ENCODE measurements at places on chromosomes 3 and 15.
A peak's percentile ranks its signal among the peaks of the same experiment; 100 is the strongest.

- no peak for DNase-seq
Measured at GRCh38 chr3:129867506-129868124, 25.9 kb downstream of the TMCC1 start.

DNA sequence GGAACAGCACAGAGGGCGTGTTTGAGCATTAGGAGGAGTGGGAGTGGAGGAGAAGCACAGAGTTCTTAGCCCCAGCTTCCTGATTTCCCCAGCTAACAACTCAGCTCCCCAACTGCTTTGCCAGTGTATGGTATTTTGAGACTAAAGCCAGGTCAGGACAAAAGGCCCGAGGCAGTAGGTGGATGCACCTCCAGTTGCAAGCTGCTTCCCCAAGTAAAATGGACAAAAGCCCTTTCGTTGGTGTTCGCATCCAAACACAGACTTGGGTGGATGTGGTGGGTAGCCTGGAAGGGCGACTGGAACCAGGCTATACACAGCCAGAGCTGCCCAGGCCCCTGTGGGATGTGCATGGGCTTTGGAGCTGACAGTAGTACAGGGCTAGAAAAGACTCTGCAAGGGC lies 12.3 kb upstream of the EHD4 start:
- no peak for DNase-seq

DNA sequence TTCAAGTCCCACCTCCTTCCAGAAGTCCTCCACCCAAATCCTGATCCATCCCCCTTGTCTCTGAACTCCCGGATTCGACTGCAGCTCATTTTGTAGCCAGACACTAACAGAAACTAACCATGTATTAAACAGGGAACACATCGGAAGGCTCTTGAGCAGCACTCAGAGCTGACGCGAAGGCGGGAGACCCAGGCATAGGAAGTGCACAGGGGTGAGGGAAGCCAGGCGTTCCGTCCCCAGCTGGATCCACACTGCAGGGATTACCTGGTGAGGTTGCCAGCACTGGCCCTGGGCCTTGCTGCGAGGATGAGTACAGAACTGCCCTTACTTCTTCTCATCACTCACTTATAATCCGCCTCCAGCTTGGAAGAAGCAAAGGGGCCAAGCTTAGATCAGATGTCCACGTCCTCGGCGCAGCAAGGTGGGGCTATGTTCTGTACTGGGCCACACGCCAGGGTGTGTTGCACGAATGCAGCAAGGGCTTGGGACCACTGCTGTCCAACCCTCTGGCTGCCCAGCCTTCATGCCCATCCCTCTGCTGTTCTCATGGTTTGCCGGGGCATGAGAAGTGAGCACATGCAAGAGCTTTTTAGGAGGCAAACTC lies 124.2 kb upstream of the SMAD3 start:
- no peak for DNase-seq

DNA sequence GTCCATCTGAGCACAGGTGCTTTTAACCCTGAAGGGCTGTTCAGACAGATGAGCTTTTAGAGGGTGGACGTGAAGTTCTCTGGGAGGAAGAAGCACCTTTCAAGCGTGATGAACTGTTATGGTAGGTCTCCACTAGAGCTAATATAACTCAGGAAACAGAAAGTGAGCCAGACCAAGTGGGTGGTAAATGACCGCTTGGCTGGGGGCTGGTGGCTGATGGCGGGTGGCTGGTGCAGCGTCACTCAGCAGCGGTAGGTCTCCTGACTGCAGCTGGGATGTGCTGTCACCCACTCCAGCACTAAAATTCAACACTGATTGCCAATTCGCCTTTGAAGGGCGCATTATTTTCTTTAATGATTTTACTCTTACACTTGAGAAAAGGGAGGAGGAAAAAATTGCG lies 31.2 kb upstream of the LACTB start:
- DNase-seq: no peak

- DNase-seq: no peak
Measured at GRCh38 chr15:50355619-50355905, 564 bp upstream of the GABPB1 start.

GRCh38 chr15:64163659-64164362 lies 989 bp upstream of the PPIB start:
- peak; percentile 80 for DNase-seq

DNA sequence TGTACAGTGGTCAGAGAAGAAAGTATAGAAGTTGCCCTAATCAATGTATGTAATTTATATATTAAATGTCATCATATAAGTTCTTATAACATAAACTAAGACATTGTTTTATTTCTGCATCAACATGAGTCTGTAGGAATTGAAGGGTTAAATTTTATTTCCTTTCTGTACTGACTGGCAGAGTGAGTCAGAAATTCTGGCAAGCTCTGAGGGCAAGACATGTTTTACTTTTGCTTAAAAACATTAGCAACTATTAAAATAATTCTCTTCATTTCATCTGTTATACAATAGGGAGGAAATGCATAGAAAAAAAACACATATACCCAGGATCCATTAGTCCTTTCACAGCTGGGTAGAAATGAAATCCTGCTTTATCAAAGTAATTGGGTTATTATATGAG lies 171.4 kb upstream of the ALCAM start:
- DNase-seq: no peak

DNA sequence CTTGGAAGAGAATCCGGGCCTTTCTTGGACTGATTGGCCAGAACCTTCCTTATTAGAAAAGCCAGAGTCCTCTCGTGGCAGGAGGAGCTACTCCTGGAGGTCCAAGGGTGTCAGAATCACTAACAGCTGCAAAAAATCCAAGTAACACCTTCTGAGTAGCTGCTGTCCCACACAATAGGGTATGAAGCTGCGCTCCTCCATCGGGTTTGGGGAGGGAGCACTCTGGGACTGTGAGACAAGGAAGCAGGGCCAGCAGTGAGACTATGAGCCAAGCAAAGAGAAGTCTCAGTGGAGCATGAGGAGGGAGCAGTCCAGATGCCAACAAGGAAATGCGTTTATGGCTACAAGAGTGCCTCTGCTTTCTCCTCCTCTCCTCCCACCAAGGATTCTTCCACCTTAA lies 21.7 kb downstream of the SEMA3G start:
- no peak for DNase-seq

DNA sequence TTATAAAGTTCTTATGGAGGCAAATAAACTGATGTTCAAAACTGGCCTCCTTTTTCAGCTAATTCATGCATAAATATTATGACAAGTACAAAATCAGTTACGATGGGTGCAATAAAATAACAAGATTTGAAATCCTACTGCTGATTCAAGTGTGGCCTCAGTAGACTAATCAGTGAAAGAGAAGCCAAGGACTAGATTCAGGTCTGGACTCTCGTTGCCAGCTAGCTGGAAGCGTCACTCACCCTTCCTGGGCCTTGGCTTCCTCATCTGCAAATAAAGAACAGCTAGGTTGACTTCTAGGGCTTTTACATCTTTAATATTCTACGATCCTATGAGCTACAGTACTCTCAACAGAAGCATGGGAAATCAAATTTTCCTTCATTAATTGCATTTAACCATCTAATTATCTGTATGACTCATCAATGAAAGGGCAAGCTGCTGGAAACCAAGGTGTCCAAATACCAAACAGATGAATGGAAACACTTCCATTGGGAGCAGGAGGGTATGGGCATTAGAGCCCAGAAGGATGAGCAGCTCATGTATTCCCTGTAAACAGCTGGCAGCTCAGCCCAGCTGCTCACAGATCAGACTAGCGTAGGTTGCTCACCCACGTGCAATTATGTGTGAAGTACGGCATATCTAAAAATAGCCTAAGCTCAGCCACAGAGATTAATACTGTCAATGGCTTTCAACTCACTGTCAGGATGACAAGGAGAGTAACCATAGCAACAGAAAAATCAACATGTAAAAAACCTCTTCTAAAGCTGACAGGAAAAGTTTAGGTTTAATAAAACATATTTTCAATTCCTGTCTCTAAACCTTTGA lies 294.8 kb downstream of the PLCL2 start:
- peak; percentile 11 for DNase-seq

DNA sequence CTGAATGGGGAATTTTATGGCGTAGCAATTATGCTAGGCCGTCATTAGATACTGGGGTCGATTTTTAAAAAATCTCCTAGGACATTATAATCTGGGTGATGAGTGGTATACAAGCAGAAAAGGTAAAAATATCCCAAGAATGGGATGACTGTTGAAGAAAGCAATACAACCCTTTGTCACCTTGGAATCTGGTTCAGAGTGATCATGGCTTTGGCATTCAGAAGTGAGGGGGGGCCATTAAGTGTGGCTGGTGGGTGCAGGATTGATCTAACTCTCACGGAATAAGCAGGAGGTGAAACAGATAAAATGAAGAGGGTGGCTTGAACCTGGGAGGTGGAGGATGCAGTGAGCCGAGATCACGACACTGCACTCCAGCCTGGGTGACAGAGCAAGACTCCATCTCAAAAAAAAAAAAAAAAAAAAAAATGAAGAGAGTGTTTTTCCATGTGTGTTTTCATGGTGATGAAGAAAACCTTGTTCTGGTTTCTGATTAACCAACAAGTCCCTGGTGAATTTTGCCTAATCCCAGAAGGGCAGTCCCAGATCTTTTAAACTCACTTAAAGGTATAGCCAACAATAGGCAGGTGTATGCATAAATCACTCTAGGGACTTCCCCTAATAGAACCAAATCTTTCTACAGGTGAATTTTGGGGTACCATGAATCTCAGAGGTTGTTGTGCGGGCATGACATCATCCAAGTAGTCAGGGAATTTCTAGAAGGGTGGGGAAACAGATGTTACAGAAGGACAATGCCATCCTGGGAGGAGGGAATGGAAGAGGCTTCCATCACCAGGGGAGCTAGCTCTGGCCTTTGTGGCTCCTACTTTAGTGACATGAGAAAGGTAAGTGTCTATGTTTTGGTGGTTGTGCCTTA lies 3.1 kb upstream of the RAD54L2 start:
- no peak for DNase-seq

DNA sequence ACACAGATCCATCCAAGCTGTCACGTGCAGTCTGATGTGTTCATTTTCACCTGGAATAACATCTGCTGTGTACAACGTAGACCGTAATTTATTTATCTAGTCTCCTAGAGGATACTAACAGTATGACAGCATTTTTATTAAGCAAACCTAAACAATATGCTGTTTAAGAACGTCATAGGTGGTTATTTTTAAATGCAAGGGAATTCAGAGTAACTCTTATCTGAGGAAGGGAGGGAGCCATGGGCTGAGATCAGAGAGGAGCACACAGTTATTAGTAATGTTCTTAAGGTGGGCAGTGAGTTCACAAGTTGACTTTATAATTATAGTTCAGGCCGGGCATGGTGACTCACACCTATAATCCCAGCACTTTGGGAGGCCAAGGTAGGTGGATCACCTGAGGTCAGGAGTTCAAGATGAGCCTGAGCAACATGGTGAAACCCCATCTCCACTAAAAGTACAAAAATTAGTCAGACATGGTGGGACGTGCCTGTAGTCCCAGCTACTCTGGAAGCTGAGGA lies 193.6 kb downstream of the UACA start:
- no peak for DNase-seq

DNA sequence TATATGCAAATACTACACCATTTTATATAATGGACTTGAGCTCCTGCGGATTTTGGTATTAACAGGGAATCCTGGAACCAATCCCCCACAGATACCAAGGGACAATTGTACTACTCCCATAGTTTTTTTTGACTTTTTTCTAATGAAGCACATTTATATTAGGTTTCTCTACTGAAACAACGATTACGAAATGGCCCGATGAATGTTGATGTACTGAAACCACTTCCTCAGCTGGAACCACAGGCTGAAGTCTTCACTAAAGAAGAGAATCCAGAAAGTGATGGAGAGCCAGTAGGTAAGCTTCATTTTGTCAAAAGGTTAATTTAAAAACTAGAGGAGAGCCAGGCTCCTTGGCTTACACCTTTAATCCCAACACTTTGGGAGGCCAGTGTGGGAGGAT lies 121.5 kb upstream of the LRRFIP2 start:
- DNase-seq: no peak

GRCh38 chr15:26874774-26875475 lies 8.1 kb downstream of the GABRA5 start:
- no peak for DNase-seq

DNA sequence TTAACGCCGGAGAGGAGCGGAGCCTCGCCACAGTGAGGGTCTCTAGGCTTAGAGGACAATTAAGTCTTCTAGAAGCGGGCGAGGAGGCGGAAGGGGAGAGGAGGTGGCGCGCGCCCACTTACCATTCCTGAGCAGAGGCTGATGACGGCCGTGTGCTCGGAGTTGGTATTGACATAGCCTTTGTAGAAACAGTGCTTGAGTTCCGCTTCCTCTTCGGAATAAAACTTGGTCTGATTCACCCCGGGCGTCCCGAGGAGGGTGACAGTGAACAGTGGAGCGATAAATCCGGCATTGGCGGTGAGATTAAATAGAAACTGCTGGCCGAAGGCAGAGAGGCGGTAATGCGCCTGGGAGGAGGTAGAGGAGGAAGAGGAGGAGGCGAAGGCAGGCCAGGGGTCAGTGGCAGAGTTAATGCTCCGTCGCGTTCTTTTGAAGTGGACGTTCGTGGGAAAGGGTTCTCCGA lies 1.3 kb downstream of the ADAMTS9 start:
- DNase-seq: peak; percentile 41

DNA sequence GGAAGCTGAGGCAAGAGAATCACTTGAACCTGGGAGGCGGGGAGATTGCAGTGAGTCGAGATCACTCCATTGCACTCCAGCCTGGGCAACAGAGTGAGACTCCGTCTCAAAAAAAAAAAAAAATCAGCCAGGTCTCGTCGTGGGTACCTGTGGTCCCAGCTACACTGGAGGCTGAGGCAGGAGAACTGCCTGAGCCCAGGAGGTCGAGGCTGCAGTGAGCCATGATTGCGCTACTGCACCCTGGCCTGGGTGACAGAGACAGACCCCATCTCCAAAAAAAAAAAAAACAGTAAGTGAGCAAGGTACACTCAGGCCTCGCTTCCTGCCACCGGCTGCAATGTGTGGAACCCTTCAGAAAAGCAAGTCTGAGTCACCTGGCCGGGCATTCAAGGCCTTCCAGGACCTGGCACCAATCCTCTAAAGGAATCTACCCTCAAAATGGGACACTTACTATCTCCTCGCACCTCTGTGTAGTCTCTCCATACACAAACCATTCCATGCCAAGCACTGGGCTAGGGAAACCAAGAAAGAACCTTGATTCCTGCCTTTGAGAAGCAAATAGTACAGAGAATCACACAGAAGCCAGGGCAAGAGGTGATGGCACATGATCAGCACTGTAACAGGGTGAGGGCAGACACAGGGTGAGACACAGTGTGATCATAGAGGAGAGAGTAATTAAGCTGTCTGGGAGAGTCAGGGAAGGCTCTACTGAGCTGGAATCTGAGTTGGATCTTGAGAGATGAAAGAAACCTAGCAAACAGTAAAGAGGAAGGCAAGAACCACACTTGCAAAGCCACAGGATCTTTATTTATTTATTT lies 9.7 kb downstream of the SCAMP2 start:
- DNase-seq: no peak

DNA sequence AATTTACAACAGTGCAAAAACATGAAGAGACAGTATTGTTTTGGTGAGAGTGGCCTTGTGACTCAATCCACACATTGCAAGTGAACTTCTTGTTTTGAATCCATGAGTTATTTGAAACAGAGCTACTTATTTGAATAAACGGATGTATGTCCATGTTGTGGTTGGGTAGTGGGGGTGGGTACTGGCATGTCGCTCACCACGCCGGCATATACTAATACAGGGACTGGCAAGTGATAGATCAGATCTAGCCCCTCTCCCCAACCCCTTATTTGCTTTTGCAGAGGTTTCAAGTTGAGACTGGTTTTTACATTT lies 83.8 kb downstream of the EDEM1 start:
- DNase-seq: no peak

- DNase-seq: no peak
Measured at GRCh38 chr3:175777495-175777894, 918.4 kb downstream of the NAALADL2 start.

GRCh38 chr3:13288732-13289718 lies 131.1 kb downstream of the NUP210 start:
- no peak for DNase-seq

- no peak for DNase-seq
Measured at GRCh38 chr3:78614486-78614885, 1153.3 kb downstream of the ROBO1 start.
